Activated T-cell treated with anti-CD3 and anti-CD28 coated beads, Interleukin-2, amount 50 U/mL, for 72 hours (primary cell): ENCODE measurements at places on chromosomes 2 and 18. TPM values are rescaled to one million over a fixed set of nuclear protein-coding genes. Genes with fewer than 3 reads are reported as not detected.

Gene GKN1
- not detected for total RNA-seq

Gene MEIS1
- total RNA-seq: not detected

Gene L3MBTL4
- 0.12 TPM for total RNA-seq

Gene C2orf42
- total RNA-seq: 29.3 TPM

Gene CNGA3
- total RNA-seq: not detected

Gene SKOR2
- total RNA-seq: 0.70 TPM

Gene MAP2
- 0.31 TPM for total RNA-seq

Gene VAMP5
- 73.3 TPM for total RNA-seq

Gene ASAP2
- 0.42 TPM for total RNA-seq

Gene TEX44
- total RNA-seq: not detected

Gene CHRND
- total RNA-seq: not detected

Gene TLX2
- 1.4 TPM for total RNA-seq

Gene DSG2
- 3.1 TPM for total RNA-seq

Gene NCOA1
- 29.8 TPM for total RNA-seq

Gene KLHL14
- total RNA-seq: not detected

Gene FBXO48
- total RNA-seq: 3.2 TPM

Gene KYNU
- total RNA-seq: 0.14 TPM

Gene ECEL1
- total RNA-seq: 2.5 TPM

Gene OR6B2
- total RNA-seq: not detected

Gene POTEC
- not detected for total RNA-seq
